Fibroblast of gingiva (primary cell): ENCODE measurements at places on chromosomes 1 and 21.

DNA sequence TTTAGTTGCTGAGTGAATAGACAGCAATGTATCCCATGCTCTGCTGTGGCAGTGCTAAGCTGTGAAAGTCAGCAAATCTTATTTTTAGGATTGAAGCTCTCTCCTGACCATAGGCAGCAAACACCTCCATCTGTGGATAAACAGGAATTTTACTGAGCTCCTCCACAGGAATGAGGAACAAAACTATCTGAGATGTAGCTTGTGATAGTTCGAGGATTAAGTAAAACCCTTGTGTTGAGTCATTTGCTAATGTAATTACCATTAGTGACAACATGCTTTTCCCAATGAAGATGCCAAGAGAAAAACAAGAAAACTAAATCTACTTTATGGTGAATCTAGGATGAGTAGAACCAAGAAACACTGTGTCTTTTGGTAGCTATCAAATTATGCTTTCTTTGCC lies 122.7 kb downstream of the CLEC20A start:
- DNase-seq: no peak

- peak; percentile 26 for DNase-seq
Measured at GRCh38 chr1:91608876-91609275, 108.2 kb downstream of the CDC7 start.

GRCh38 chr1:158059984-158060383 lies 66.5 kb downstream of the KIRREL1 start:
- no peak for DNase-seq

- no peak for DNase-seq
Measured at GRCh38 chr21:39612233-39613040, at the start of gene B3GALT5. Gene B3GALT5 (plus strand): TSS chr21:39612940. CDS start chr21:39660560, 47,620 bp downstream.

- DNase-seq: no peak
Measured at GRCh38 chr1:27876341-27877114, 4.2 kb downstream of the THEMIS2 start.

- DNase-seq: peak; percentile 66
Measured at GRCh38 chr1:103063921-103064320, 44.4 kb downstream of the COL11A1 start.

DNA sequence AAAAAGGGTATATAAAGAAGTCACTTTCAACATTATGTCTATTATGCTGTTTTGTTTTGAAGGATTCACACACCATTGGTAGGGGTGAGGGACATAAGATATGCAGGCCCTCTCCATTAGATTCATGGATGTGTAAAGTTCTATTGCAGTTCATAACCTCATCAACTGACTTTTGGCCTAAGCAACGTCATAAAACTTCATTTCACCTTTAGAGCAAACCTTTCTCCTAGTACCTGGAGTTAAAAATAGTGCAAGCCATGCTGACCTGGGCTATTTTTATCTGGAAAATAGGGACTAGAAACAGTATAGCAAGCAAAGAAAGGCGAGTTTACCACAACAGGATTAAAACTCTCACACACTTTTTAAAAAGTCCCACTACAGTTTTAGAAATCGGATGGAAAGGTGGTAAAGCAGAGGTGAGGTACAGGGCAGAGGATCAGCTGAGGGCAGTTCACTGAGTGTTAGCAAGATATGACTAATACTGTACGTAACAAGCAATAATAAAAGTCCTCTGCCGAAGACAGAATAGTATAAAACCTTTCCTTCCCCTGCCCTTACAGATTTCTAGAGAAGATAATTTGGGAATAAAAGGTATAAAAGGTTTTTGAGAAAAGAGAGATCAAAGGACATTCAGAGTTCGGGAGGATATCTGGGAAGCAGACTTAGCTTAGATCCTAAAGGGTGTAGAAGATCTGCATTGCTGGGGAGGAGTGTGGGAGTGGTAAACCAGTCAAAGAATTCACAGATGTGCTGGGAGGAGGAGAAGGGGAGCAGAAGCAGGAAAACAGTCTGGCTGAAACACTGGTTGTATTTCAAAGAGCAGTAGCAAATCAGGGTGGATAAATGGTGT lies 14.3 kb downstream of the EGLN1 start:
- no peak for DNase-seq

- DNase-seq: peak; percentile 20
Measured at GRCh38 chr1:17919525-17920439, 164.6 kb downstream of the ACTL8 start.

- DNase-seq: peak; percentile 64
Measured at GRCh38 chr21:38948377-38949069, 142.8 kb downstream of the ETS2 start.

- DNase-seq: no peak
Measured at GRCh38 chr1:202333861-202334260, 7.9 kb downstream of the UBE2T start.

- DNase-seq: no peak
Measured at GRCh38 chr1:153404086-153404635, 12.2 kb upstream of the S100A7A start.

- DNase-seq: no peak
Measured at GRCh38 chr1:158984386-158984785, 25.3 kb upstream of the IFI16 start.

- DNase-seq: peak; percentile 36
Measured at GRCh38 chr1:103416681-103417286, 108.7 kb upstream of the RNPC3 start.

DNA sequence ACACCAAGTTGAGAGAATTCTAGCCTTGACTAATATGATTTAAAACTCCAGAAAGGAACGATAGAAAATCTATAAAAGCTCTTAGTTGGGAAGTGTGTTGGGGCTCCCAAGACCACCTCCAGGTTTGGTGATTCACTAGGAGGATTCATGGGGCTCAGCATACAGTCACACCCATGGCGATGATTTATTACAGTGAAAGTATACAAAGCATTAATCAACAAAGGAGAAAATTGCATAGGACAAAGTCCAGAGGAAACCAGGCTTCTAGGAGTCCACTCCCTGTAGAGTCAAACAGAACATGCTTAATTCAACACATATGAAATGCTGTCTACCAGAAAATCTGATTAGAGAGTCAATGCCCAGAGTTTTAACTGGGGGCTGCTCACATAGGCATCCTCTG lies 4.8 kb downstream of the CDCA8 start:
- DNase-seq: no peak

DNA sequence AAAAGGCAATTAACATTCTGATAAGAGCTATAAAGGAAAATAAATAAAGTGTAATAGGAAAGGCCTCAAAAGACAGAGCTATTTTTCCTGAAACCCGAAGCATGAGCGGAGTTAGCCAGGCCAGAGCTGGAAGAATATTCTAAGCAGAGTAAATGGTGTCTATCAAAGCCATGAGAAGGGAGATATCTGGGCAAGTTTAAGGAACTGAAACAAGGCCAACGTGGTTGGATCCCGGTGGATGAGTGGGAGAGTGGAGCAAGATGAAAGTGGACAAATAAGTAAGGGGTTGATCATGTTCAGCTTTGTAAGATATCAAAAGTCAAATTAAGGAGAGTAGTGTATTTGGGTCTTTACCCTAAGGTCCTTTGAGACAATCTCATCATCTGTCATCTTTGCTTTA lies 234.0 kb downstream of the TM2D1 start:
- DNase-seq: no peak

GRCh38 chr1:160739098-160739511 lies at the start of gene SLAMF7:
Gene SLAMF7 (plus strand): TSS chr1:160739247. CDS start chr1:160739302, 55 bp downstream.
- DNase-seq: no peak

DNA sequence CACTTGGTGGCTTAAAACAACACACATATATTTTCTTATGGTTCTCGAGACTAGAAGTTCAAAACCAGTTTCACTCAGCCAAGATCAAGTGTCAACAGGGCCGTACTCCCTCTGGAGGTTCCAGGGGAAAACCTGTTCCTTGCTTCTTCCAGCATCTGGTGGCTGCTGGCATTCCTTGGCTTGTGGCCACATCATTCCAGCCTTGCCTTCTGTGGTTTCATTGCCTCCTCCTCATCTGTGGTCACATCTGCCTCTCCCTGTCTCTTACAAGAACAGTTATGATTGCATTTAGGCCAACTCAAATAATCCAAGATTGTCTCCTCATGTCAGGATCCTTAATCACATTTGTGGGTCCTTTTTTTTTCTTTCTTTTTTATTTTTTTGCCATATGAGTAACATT lies 240.7 kb upstream of the HOOK1 start:
- DNase-seq: peak; percentile 97

DNA sequence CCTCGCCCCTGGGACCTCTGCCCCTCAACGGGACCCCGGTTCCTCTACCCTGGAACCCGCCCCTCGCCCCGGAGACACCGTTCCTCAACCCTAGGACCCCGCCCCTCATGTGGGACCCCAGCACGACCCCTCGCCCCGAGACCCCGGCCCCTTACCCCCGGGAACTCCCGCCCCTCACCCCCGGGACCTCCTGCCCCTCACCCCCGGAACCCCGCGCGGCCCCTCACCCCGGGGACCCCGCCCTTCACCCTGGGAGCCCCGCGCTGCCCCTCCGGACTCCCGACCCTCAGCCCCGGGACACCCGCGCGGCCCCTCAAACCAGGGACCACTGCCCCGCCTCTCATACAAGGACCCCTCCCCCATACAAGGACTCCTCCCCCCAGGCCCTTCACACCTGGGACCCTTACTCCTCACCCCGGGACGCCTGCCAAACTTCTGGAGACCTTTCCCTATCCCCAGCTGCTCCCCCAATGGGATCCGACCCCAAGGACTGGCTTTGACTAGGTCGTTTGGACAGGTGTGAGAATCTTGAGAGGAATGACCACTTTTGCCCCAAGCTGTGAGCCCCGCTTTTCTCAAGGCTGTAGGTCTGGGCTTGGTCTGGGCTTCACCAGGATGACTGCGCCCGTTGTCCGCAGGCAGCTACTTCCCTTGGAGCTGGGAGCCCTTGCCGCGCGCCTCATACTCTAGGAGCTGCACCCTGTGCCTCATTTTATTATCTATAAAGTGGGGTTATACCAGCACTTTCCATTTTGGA lies 843 bp downstream of the DIP2A start:
- DNase-seq: peak; percentile 34

- no peak for DNase-seq
Measured at GRCh38 chr21:14975136-14975919, 89.5 kb downstream of the NRIP1 start.

GRCh38 chr1:26771643-26772321 lies 16.0 kb upstream of the PIGV start:
- peak; percentile 91 for DNase-seq

GRCh38 chr1:55974714-55975441 lies 604.5 kb downstream of the PLPP3 start:
- DNase-seq: peak; percentile 91

GRCh38 chr1:202597090-202597761 lies 113.0 kb downstream of the SYT2 start:
- no peak for DNase-seq

DNA sequence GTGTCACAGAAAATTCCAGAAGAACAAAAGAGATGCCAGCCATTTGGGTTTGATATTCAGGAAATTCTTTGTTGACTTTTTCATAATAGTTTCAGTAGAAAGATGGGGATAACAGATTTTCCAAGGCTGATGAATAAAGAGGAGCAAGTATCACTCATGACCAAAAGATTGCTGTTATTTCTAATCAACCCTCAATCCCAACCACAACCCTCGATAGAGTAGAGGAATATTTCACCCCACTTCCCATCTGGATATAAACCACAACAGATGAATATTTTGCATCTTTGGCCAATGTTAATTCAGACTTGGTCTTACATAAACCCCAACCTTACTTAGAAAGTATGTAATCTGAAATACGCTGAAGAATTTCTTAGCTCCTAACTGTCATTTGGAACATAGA lies 232.4 kb downstream of the SEC16B start:
- no peak for DNase-seq

DNA sequence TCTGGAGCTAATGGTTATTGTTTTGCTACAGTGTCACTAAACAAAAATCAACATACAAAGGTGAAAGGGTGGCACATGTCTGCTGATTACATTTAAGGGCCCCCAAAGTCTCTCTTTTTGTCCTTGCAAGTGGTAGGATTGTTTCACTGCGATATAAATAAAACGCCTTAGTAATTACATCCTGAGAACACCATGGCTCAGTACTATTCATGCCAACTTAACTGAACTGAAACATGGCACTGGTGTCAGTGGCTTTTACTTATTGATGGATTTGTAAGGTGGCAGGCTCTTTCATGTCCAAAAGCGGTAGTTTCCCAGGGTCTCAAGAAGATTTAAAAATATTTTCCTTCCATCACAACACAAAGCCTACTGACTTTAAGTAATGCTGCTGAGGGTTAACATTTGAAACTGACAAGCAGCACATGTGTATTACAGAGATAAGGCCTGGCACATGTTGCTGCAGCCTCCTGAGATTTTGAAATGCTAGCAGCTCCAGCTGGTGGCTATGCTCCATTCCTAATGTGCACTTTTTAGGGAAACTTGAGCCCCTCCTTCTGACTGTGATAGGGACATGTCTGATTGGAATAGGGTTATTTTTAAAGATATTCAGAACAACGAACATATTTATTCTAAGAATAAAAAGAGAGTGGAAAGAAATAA lies 86.8 kb downstream of the ATP1B1 start:
- DNase-seq: no peak

DNA sequence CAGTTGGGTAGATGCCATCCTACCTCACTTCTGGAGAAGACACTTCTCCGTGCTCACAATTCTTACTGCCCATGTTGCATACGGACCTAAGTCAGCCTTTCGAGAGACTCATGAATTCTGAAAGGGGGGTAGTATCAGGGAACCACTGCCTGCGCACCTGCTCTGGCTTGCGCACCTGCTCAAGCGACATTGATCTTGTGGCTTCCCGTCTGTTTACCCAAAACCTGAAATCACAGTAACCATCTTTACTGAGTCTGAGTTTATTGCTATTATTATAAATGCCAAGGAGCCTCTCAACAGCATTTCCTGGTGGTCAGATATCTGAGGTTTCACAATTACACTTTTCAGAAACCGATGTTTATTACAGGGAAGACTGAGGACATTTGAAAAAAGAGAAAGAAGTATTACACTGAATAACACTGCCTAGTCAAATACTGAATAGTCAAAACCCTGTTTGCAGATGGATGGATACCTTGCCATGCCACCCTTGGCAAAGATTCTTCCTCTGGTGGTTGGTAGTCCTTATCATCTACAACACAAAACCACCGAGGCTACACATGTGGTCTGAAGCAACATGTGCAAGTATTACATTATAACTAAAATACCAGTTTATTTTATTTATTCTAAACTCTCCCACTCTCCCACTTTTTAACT lies 208.7 kb downstream of the SIPA1L2 start:
- no peak for DNase-seq

GRCh38 chr1:173297798-173298391 lies 90.8 kb upstream of the TNFSF4 start:
- no peak for DNase-seq
